ENCODE measurements at places on chromosomes 12 and 14.

DNA sequence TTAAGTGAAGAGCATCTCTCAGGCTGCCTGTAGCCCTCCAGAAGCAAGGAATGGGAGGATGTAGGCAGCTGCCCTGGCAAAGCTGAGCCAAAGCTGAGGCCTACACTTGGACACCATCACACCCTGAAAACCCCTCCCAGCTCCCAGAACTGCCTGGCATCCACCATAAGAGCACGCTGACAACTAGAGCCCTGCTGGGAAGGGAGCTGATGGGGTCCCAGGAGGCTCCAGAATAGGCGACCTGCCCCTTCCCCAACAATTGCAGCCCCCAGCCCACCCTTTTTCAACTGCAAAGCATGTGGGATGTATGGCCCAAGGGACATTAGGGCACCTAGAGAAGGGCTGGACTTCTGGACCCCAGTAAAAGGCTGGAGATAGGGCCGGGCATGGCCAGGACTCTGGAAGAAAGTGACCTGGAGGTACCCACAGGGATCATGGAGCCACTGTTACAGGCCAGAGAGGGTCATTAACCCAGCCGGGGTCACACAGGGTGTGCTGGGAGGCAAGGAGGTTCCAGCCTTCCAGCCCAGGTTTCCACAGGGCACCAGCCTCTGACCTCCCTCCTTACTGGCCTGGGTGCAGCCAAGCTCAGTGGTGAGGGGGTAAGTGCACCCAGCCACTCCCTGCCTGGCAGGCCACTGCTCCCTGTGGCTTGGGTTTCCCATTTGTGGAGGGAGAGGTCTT, 27.8 kb downstream of the FAM222A start:
- DNase-seq, result no peak

- no peak for DNase-seq
Measured at GRCh38 chr12:85552461-85552860, 272.4 kb downstream of the ALX1 start.

DNA sequence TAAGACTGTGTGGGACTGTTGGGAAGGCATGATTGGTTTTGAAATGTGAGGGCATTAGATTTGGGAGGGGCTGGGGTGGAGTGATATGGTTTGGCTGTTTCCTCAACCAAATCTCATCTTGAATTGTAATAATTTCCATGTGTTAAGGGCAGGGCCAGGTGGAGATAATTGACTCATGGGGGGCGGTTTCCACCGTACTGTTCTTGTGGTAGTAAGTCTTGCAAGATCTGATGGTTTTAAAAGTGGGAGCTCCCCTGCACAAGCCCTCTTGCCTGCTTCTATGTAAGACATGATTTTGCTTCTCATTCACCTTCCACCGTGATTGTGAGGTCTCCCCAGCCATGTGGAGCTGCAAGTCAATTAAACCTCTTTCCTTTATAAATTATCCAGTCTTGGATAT, 76.6 kb upstream of the PPFIA2 start:
- DNase-seq, result no peak

DNA sequence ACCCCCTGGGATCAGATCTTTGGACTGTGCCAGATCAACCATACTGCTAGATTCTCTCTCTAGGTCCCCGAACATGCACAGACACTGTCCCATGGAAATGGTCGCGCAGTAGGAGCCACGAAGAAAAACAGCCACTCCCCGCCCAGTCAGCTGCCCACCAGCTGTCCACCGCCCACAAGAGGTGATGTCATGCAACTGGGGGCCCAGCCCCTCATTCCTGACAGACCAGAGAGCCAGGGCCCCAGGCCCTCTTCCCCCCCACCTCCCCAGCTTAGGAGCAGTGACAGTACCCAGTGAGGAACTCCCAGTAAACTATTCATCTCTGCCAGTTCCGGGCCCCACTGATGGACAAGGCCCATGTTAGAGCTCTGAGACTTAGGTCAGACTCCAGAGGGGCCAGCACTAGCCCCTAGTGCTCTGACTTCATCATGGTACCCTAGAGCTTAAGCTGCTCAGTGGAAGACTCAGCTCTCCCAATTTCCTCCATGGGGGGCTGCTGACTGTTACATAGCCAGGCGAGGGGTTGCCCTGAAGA, 3.7 kb upstream of the TAMALIN start:
- DNase-seq, result no peak

DNA sequence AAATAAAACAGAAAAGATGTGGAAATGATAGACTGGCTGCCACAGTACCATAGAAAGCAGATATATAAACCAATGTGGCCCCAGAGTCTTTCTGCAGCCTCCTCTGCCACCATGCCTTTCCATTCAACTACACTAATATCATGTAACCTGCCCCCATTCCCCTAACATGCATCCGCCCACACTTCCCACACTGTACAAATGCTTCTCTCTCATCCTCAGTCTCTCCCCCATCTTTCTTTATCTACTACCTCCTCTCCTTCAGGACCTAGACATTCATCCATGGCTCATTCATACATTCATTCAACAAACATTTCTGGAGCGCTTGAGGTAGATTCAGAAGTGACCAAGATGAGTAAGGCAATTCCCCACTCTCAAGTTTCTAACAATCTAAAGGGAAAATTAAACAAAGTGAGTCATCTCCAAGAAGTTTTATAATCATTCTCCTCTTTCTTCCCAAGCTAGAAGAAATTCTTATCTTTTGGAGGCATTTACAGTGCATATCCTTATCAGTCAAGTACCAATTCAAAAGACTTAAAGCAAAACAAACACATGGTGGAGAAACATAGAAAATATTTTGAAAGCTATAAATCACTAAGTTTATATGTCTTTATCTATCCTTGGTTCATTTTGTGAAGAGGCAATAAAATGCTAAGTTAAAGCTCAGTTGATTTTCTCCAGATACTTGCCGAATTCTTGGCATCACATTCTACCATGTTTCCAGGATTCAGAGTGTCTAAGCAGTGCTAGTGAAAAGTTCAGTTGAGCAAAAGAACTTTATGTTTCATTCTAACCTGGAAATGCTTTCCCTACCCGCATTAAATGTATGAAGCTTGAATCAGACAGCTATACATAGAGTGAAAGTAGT, 70.5 kb upstream of the FRMD6 start:
- DNase-seq, result no peak

DNA sequence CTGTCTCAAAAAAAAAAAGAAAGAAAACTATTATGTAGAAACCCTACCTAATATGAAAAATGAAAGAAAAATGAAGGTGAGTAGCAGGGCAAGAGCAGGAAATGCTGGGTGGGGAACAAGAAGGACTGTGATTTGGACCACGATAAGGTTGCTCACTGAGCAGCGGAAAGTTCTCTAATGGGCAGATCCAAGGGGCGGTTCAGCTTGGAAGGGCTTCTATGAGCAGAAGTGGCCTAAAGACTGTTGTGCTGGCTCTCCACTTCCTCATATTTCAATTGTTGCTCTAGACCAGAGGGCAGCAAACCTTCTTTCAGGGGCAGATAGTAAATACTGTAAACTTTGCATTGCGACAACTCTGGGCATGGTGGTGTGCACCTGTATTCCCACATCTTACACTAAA, 16.3 kb upstream of the NFYB start:
- DNase-seq, result no peak

GRCh38 chr14:38618514-38618913, 362.6 kb upstream of the CLEC14A start:
- no peak for DNase-seq

DNA sequence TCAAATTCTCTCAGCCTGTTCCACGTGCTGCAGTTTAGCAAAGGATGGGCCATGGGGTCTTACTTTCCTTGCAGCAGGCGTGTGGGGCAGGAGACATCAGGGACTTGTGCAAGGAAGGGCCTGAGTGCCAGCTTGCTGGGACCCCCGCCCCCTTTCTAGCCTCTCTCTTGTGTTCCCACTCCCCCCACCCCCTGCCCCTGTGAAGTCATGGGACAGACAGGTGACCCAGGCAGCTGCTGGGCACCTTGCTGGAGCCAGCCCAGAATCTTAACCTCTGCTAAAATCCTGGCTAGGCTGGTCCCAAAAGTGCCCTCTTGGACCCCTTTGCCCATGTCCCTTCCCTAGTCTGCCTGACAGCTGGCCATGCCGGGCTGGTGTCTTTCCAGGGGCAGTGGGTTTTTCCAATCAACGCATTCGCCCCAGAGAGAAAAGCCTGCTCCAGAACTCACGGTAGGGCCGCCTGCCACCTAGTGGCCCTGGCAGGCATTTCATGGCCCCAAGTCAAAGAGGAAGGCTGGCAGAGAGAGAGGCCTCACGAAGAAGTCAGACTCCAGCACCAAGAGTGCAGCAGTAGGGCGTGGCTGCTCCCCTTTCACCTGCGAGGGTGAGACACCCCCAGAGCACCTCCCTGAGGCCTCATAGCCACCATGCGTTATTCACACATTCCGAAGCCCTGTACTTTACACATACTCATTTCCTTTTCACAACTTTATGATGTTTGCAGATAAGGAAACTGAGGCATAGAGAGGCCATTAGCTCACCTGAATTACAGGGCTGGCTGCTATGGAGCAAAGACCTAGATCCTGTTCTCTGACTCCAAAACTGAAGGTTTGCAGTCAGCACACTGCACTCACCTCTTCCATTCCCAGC, 67.4 kb downstream of the LGMN start:
- DNase-seq, result peak; percentile 32

GRCh38 chr14:102394717-102395375, 32.1 kb downstream of the TECPR2 start:
- DNase-seq, result no peak

GRCh38 chr14:73146111-73146510, 9.8 kb downstream of the PSEN1 start:
- no peak for DNase-seq

GRCh38 chr12:90940872-90941499, 14.0 kb downstream of the CCER1 start:
- peak; percentile 39 for DNase-seq

All from LNCaP clone FGC (cell line).